Peyer's patch (tissue), 4 donors: ENCODE measurements at places on chromosomes 7 and 10.

DNA sequence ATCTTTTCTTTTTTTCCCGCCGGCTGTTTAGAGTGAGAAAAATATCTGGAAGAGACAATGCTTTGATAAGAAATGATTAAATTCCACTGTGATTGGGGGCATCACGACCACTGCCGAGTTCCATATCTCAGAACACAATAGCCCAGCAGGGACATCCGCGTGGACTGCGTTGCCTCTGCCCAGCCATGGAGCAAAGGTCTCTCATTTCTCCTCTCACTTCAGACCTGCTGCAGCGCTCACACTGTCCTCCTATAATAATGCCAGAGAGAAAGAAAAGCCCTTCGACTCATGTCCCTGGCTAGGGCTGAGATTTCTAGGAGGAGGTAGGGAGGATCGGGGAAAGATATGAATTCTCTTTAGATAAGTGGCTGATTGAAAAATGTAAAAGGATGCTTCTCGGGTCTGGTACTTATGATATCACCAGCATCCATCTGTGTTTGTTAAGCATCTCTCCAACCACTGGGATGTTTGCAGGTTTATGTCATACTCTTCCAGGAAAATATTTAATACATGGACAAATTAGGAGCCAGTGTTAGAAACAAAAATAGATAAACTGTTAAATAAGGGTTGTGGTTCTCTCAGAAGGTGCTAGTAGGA, 472.9 kb upstream of the AKR1E2 start:
- no peak for DNase-seq

DNA sequence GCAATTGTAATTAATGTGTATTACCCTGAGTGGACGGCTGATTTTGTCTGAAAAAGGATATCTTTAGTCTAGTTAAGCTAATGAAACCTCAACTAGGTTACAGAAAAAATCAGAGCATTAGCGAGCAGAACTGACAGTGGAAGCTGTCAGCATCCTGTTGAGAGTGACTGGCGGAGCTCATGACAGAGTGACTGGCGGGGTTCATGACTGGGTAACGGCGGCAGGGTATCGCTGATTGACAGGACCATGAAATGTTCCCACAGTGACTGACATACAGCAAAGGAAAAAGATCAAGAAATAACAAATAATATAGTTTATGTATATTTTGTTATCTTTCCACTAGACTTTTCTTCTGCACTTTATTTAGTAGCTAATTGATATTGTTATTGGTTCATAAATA, 202.5 kb upstream of the AGK start:
- no peak for DNase-seq

DNA sequence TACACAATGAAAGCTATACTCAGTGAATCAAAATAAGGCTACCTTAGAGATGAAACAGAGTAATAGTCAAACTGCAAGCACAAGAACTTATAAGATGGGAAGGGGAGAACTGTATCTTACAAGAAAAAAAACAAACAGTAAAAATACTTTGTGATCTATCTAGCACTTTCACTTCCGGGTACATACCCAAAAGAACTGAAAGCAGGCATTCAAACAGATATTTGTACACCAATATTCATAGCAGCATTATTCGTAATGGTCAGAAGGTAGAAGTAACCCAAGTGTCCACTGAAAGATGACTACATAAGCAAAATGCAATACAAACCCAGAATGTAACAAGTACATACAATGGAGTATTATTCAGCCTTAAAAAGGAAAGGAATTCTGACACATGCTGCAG, 18.0 kb downstream of the FAM204A start:
- no peak for DNase-seq

DNA sequence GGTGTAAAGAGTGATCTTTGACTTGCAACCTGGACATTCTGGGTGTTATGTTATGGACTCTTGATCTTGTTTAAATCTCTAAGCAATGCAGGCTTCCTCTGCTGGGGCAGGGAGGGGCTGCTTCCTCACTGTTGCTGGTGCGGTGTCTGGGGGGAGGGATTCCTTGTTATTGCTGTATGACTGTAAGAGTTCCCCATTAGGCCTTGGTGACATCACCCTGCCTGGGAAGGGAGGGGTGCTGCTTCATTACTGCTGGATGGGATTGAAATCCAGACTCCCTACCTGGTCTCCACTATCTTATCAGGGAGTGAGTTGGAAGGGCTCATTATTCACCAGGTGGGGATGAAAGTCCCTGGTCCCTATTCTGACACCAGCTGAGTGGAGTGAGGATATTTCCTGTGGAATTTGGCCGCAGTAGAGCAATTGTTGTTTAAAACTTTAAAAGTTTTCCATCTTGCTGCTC, 8.8 kb downstream of the OGDH start:
- peak; percentile 43 for DNase-seq
